Activated naive CD4-positive, alpha-beta T cell (primary cell): ENCODE measurements at places on chromosomes 6 and 20.

- no peak for DNase-seq
Observed at GRCh38 chr6:108655806-108656651, 95.3 kb downstream of the FOXO3 start.

DNA sequence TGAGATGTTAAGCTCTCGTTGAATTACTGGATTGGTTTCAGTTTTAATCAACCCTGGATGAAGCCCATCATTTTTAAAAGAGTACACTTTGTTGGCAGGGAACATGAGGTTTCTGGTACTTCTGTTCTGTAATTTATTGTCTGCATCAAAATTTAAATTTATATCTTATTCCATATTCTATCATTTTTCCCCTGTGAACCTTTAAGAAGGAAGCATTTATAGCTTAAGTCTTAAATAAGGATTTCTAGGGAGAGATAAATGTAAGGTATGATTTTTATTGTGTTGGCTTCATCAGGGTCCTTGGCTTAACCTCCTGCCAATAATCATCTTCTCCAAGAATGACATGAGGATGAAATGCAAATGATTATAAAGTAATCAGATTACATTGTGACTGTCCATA, 40.6 kb downstream of the MLIP start:
- DNase-seq: no peak

DNA sequence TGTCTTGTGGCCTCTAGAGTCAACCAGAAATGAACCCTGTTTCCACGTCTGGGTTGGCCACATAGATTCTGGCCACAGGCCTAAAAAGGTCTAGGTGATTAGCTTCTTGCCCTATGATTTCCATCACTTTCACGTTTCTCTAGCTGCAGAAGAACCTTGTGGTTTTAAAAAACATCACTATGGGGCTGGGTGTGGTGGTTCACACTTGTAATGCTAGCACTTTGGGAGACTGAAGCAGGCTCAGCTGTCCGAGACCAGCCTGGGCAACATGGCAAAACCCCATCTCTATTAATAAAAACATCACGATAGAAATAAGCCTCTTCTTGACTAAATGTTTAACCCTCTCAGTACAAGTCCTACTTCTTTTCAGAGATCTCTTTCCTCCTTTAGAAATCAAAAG, 27.6 kb downstream of the POLR1C start:
- DNase-seq: no peak

DNA sequence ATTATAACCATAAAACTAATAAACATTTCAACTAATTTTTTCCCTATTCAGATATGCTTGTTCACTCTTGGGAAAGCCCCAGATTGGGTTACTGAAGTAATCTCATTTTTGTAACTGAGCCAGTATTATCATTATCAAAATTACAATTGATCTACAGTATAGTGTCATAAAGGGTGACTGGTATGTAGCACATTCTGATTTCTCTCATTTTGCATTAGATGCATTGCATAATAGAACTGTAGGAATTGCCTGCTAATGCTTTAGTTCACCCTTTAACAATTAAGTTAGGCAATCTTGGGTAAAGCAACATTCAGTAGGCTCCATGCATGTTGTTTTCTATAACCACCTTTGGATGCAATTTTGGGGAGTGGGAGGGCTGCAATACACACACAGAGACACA, 150.8 kb upstream of the FLRT3 start:
- DNase-seq: no peak

DNA sequence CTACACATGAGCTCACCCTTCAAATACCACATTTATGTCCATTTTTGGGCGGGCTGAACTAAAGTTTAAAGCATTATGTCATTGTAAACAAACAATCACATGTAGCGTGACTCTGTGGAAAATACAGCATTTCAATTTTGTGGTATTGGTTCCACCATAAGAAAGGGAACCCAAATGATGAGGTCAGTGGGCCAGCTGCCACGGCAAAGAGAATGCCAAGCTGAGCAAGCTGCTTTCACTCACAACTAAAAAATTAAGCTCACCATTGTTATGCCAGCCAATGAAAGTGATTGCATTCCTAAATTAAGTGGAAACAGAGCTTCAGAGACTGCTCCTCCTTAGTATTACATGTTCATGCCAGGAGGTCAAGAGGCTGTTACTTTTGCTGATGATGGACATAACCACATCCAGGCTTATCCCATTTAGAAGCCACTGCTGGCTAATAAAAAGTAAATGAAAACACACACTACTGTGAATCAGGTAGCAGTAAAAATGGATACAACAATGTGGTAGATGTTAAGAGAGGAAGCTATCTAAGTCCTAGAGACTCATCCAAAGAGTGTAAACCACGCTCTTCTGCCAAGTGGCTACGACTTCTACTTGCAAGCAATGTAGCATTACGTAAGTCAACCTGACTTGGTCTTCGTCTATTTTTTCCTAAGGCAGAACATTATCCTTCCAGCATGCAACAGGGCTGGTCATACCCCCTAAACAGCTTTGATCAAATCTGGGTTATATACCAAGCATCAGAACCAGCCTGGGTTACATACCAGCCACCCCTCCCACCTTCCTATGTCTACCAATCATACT, 164.8 kb downstream of the BACH2 start:
- DNase-seq: no peak

GRCh38 chr6:73309785-73310502, 44.1 kb downstream of the DPPA5 start:
- DNase-seq: no peak

DNA sequence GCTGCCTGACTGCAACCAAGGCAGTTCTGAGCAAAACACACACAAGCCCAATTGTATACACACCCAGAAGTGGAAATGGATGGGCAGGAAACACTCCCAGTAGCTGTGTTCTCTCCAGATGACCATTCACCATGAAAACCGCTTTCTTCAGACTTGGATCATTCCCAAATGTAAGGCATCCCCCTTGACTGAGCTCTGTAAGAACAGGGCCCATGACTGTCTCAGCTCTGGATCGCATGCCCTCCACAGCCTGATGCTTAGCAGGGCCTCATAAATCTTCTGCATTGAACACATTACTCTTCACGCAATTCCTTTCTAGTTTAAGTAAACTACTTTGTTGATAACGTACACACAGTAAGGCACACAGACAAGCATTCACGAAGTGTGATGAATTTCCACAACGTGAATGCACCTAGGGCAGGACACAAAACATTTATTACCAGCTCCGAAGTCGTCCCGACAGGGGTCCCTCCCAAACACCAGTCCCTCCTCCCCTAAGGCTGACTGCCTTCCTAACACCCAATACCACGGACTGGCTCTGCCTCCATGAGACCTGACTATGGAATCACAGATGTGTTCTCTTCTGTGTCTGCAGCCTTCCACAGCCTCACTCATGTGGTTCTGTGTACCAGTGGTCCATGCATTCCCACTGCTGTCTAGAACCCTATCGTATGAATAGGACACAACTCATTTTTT, 31.7 kb downstream of the BMP7 start:
- no peak for DNase-seq
